ENCODE measurements at places on chromosomes 5 and 9. TPM values are rescaled to one million over a fixed set of nuclear protein-coding genes. Genes with fewer than 3 reads are reported as not detected.

The DDX4 gene
- not detected for total RNA-seq

The RNF224 gene
- not detected for total RNA-seq

DNA sequence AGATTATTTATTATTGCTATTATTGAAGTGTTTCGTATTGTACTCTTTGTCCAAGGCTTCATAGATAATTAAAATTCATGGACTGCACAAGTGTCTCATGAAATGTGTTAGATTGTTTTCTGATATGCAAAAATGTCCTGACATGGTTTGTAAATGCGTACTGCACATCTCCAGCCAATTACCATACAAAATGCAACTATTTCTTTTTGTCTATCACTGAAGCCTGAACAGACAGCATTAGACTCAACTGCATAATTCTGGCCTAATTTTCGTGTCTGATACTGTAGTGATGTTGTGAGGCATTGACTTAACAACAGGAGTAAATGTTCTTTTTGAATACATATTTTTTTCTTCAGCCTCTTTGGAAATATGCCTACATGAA, 498.2 kb upstream of the CD180 start:
- DNase-seq = no peak

- no peak for DNase-seq
Observed at GRCh38 chr9:107557236-107557990, 67.8 kb upstream of the KLF4 start.

- peak; percentile 54 for DNase-seq
Observed at GRCh38 chr9:91740701-91741100, 209.3 kb downstream of the ROR2 start.
